Heart left ventricle (tissue), 16 donors: ENCODE measurements at places on chromosomes 4 and X.

- no peak overlapping the region for H3K4me3 ChIP-seq
- H3K4me1 ChIP-seq: no peaks in the 10 kb centered on the region
These were observed 37.7 kb downstream of the SOX3 start for GRCh38 chrX:140467211-140467610.

DNA sequence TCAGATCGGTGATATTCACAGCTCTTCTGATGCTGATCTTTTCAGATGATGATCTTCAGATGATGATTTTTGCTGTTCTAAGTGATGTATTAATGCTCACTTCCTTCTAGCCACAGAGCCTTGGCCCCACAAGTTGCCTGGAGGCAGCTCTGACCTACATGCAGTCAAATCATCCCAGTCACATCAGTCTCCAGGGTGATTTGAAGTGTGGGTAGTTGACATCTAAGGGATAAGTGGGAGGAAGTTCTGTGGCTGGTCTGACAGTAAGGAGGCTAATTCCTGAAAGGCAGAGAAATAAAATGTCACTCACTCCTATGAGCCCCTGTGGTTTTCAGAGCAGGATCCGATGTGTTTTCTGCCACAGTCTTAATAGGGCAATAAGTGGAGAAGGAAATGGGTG is 79.8 kb upstream of the RPL34 start:
- H3K27me3 ChIP-seq: no peaks in the 10 kb centered on the region
- no peaks in the 10 kb centered on the region for H3K4me1 ChIP-seq
- H3K27ac ChIP-seq: no peak overlapping the region

- peaks cover 18% of the 10 kb centered on the region for H3K36me3 ChIP-seq
- H3K4me3 ChIP-seq: no peak overlapping the region
- H3K27ac ChIP-seq: no peak overlapping the region
- H3K27me3 ChIP-seq: no peaks in the 10 kb centered on the region
- H3K4me1 ChIP-seq: no peaks in the 10 kb centered on the region
These were observed 16.6 kb downstream of the AP1S2 start for GRCh38 chrX:15838017-15838416.

DNA sequence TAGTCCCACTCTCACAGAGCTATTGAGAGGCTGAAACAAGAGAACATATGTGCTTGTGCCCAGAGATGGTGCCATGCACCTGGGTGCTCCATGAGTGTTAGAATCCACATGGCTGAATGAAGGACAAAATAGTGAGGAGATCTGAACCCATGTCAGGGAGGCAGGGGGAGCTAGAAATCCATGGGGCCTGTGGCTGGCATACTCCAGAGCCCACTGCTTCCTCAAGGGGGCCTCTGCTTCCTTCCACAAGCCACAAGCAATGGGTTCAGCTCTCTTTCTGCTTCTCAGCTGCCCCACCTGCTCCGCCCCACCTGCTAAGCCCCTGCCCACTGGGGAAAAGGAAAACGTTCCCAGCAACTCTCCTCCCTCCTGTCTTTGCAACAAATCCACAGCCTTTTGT is 46.1 kb downstream of the PJA1 start:
- no peak overlapping the region for H3K27ac ChIP-seq
- no peaks in the 10 kb centered on the region for H3K4me1 ChIP-seq
- H3K4me3 ChIP-seq: no peak overlapping the region
- H3K36me3 ChIP-seq: no peaks in the 10 kb centered on the region
- H3K27me3 ChIP-seq: no peaks in the 10 kb centered on the region

GRCh38 chr4:139767168-139767567 is 101.5 kb downstream of the MGST2 start:
- H3K4me3 ChIP-seq: no peak overlapping the region
- peaks cover 23% of the 10 kb centered on the region for H3K4me1 ChIP-seq
- H3K27ac ChIP-seq: no peak overlapping the region

DNA sequence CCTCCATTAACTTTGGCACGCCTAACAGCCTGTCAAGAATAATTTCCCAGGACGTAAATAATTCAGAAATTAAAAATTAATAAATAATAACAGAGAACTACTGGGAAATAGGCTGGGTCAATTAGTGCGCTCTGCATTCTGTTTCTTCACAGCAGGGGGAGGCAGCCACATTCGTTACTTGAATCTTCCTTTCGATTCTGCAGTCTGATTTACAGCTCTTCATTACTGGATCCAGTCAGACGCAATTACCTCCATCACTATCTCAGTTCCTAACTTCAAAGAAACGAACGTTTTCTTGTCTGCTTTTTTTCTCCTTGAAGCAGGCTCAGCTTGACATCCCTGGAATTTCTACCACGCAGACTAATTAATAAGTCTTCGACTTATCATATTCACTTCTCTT is 9.0 kb upstream of the RPL34 start:
- DNase-seq: no peak
- H3K27me3 ChIP-seq: no peaks in the 10 kb centered on the region
- H3K4me1 ChIP-seq: no peaks in the 10 kb centered on the region
- H3K36me3 ChIP-seq: no peaks in the 10 kb centered on the region

DNA sequence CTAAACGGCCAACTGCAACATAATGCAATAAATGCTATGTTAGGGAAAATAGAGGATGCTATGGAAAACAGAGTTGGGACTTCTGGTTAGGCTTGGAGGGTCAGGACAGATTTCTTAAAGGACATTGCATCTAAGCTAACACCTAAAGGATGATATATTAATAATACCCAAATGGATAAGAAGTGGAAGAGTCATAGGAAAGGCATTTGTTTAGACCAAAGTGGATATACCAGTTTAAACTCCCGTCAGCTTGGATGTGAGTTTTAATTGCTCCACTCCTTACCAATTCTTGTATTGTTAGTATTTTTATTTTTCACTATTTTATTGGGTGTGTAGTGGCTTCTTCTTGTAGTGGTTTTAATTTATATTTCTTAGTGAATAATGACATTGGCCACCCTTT is 93.9 kb downstream of the PTPN13 start:
- DNase-seq: no peak
- H3K36me3 ChIP-seq: no peaks in the 10 kb centered on the region
- H3K27me3 ChIP-seq: no peaks in the 10 kb centered on the region
- H3K27ac ChIP-seq: no peak overlapping the region
- H3K4me1 ChIP-seq: no peaks in the 10 kb centered on the region
- no peak overlapping the region for H3K4me3 ChIP-seq

DNA sequence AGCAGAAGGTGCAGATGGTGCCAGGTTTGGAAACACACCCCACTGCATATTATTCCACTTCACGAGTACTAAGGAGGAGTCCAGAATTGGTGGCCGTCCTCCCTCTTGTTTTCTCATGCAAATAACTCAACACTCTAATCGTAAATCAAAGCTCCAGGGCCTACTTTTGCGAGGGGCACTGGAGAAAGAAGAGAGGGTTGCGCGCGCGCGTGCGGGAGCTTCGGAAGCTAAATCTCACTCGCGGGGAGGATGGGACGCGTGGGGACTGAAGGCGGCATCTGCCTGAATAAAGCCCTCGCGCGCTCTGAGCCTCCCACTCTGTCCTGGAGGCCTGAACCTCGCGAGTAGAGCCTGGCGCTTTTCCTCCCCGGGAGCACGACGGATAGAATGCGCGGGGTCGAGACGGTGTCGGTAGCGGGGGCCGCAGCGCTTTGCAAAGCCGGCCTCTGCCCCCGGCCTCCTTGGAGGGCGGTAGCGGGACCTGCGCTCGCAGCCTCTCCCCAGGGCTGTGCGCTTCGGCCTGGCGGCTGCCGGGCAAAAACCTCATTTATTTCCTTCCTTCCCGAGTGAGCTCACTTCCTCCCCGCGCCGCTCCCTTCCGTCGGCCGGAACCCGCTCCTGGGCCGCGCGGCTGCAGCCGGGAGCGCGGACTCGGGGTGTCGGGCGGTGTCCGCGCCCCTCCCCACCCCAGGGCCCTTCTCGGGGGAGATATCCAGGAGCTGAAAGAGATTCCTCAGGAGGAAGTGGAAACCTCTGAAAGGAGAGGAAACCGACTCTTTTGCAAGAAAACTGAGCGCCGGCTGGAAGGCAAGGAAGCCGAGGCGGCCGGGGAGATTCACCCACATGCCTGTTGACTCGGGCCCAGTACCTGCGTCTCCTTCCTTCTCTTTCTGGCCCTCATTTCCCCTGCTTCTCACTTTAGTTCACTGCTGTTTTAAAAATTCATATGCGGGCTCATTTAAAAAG is 20.7 kb downstream of the HAND2 start:
- H3K4me3 ChIP-seq: peak overlapping the region; percentile 49
- H3K4me1 ChIP-seq: peaks cover 32% of the 10 kb centered on the region
- H3K36me3 ChIP-seq: no peaks in the 10 kb centered on the region
- H3K27ac ChIP-seq: peak overlapping the region; percentile 89
- no peaks in the 10 kb centered on the region for H3K27me3 ChIP-seq

DNA sequence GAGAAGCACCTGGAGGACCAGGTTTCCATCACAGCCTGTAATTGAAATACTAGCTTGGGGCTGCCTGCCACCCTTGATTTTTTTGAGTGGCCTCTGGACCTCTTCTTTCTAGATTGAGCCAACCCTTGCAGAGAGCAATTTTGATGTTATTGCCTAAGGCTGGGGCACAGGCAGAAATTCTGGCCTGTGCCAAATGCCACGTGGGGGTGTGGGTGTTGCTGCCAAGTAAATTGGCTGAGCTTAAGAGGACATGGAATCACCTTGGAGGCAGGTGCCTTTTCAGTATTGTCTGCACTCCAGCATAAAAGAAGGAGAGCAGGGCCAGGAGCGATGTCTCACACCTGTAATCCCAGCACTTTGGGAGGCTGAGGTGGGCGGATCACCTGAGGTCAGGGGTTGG is 286.1 kb upstream of the PRPS2 start:
- DNase-seq: no peak
- H3K27me3 ChIP-seq: no peaks in the 10 kb centered on the region
- H3K4me3 ChIP-seq: no peak overlapping the region
- H3K4me1 ChIP-seq: no peaks in the 10 kb centered on the region
- no peaks in the 10 kb centered on the region for H3K36me3 ChIP-seq
- no peak overlapping the region for H3K27ac ChIP-seq

GRCh38 chr4:12993923-12994322 is 490.2 kb downstream of the RAB28 start:
- no peak for DNase-seq
- H3K4me1 ChIP-seq: no peaks in the 10 kb centered on the region
- no peak overlapping the region for H3K4me3 ChIP-seq
- no peak overlapping the region for H3K27ac ChIP-seq
- H3K27me3 ChIP-seq: no peaks in the 10 kb centered on the region

DNA sequence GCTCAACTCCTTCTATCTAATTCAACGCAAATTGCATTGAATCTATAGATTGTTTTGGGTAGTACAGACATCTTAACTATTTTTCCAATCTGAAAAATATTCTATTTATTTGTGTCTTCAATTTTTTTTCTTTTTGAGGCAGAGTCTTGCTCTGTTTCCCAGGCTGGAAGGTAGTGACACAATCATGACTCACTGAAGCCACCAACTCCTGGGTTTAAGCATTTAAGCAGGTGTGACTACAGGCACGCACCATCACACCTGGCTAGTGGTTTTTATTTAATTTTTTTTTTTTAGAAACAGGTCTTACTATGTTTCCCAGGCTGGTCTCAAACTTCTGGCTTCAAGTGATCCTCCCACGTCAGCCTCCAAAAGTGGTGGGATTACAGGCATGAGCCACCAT is 98.3 kb downstream of the GK start:
- H3K4me3 ChIP-seq: no peak overlapping the region
- no peak overlapping the region for H3K27ac ChIP-seq
- no peaks in the 10 kb centered on the region for H3K36me3 ChIP-seq
- no peaks in the 10 kb centered on the region for H3K4me1 ChIP-seq
- DNase-seq: no peak
- no peaks in the 10 kb centered on the region for H3K27me3 ChIP-seq

DNA sequence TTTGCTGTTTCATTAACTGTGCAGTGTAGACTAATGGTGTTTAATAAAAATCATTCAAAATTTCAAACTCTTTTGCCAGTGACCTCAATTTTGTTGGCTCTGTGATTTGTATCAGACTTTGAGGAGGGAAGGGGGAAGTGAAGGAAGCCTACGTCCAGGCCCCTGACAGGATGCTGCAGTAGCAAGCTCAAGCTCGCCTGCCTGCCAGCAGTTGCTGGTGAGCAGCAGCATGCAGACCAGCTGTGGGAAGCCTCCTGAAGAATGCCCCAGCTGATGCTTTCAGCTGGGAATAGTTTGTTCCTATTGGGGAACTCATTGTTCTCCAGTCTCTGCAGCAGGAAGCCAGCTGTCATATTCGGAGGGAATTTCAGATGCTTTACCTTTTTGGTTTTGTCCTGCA is 495.2 kb downstream of the AFF2 start:
- no peak overlapping the region for H3K4me3 ChIP-seq
- H3K4me1 ChIP-seq: no peaks in the 10 kb centered on the region
- H3K27me3 ChIP-seq: no peaks in the 10 kb centered on the region
- no peak for DNase-seq

DNA sequence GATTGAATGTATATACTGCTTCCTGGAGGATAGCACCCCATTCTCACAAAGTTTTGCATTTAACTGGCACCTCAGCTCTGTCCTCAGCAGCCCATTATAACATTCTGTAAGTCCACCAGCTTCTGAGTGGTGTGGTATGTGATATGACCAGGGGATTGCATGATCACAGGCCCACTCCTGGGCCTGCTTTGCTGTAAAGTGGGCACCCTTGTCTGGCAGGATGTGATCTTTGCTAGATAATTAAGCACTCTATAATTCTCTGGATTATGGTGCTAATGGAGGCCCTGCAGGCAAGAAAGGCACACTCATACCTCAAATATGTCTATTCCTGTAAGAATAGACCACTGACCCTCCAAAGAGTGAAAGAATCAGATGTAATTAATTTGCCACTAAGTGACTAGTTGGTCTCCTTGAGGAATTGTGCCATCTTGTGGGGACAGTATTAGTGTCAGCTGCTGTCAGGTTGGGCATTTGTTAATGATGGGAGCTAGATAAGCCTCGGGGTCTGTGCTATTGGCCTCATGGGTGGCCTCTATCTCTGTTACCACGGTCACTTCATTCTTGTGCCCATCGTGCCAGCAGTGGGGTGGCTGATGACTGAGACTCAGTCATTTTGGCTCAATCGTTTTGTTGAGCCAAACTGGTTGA is 2.2 kb upstream of the CFI start:
- no peaks in the 10 kb centered on the region for H3K27me3 ChIP-seq
- no peak overlapping the region for H3K27ac ChIP-seq
- DNase-seq: no peak
- H3K36me3 ChIP-seq: no peaks in the 10 kb centered on the region

DNA sequence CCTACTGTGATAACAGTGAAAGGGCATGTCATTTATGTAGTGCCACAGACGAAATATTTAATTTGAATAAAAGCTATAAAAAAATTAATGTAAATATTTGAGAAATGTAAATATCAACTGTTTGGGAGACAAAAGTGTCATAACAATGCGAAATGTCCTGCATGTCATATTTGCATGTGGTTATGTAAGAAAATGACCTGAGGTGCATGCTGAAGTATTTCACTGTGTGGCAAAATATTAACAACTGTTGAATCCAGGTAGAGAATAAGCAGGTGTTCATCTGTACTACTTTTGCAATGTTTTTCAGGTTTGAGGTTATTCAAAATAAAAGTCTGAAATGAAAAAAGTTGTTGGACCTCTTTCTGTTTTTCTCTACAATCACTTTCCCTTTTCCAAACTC is 30.9 kb downstream of the PROM1 start:
- peaks cover 17% of the 10 kb centered on the region for H3K4me1 ChIP-seq
- no peaks in the 10 kb centered on the region for H3K36me3 ChIP-seq
- H3K27me3 ChIP-seq: no peaks in the 10 kb centered on the region
- no peak overlapping the region for H3K27ac ChIP-seq

- DNase-seq: peak; percentile 69
- no peaks in the 10 kb centered on the region for H3K27me3 ChIP-seq
- no peak overlapping the region for H3K4me3 ChIP-seq
- peaks cover 34% of the 10 kb centered on the region for H3K4me1 ChIP-seq
- peak overlapping the region; percentile 44 for H3K27ac ChIP-seq
These were observed 155.8 kb downstream of the PPP3CA start for GRCh38 chr4:101191302-101192098.

- no peaks in the 10 kb centered on the region for H3K27me3 ChIP-seq
- H3K4me3 ChIP-seq: no peak overlapping the region
- H3K4me1 ChIP-seq: no peaks in the 10 kb centered on the region
- no peak for DNase-seq
These were observed 243.5 kb upstream of the KCNIP4 start for GRCh38 chr4:22192084-22192511.
